ENCODE measurements at places on chromosomes 4 and X. TPM values are rescaled to one million over a fixed set of nuclear protein-coding genes. Genes with fewer than 3 reads are reported as not detected.

DNA sequence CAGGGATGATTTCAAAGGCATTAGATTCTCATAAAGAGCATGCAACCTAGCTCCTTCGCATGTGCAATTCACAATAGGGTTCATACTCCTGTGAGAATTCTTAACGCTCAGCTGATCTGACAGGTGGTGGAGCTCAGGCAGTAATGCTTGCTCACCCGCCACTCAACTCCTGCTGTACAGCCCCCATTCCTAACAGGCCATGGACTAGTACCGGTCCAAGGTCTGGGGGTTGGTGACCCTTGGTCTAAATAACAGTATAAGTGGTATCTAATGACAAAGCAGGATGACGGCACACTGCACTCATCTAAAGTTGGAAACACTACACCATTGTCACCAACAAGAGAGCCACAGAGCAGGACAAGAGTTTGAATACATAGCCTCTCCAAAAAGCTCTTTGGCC is 28.5 kb downstream of the ADGRA3 start:
- DNase-seq, result no peak

The SPANXB1 gene
- not detected for total RNA-seq

The SEC24D gene
- 62.7 TPM for total RNA-seq

- DNase-seq, result no peak
Observed at GRCh38 chrX:71540801-71541200, 7.9 kb downstream of the OGT start.

GRCh38 chr4:26058537-26058936 is 144.5 kb downstream of the SMIM20 start:
- no peak for DNase-seq

DNA sequence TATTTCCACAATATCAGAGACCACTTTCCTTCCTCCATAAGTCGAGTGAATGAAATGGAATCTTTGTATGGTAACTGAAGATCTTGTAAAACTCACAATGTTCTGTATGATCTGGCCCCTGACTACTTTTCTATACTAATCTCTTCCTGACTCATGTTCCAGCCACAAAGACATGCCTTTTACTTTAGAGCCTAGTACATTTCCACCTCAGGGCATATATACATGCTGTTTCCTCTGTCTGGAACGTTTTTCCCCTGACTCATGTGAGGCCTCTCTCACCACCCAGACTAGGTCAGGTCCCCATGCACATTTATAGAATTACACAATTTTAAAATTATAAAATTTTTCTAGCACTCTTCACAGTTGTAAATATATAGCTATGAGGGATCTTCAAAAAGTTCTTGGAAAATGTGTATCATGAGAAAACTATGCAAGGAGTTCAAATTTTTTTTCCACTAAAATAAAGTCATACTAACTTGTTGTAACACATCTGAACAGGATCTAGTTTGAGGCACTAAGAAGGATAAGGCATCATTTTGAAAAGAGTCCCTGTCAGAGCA is 208.8 kb downstream of the SH2D1A start:
- no peak for DNase-seq

The MTNR1A gene
- total RNA-seq, result 3.3 TPM

The DSPP gene
- total RNA-seq, result not detected

The TMPRSS11A gene
- not detected for total RNA-seq

DNA sequence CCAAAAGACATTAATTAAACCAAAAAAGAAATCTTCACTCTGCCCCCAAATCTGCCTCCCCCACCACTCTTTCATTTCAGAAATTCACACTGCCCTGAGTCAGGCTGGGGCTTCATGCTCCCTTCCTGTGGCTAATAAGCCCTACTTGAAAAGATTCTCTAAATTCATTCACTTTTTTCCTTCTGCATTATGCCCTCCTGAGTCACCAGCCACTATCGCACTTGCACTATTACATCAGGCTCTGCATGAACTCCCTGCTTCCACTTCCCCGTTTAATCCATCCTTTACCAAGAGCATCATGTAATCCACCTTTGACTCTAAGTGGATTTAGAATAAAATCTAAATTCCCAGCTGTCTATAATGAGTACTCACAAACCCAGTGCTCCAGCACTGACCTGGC is 295.4 kb upstream of the KLF3 start:
- DNase-seq, result no peak

GRCh38 chr4:78776079-78776728 is at the start of gene BMP2K:
TSS of gene BMP2K (plus strand) at chr4:78776350. CDS start at chr4:78776544, 194 bp downstream.
- DNase-seq, result peak; percentile 82

The ADH1B gene
- total RNA-seq, result 156 TPM

GRCh38 chr4:183828125-183828524 is 77.0 kb upstream of the STOX2 start:
- no peak for DNase-seq

- peak; percentile 12 for DNase-seq
Observed at GRCh38 chr4:22129454-22130029, 181.0 kb upstream of the KCNIP4 start.

DNA sequence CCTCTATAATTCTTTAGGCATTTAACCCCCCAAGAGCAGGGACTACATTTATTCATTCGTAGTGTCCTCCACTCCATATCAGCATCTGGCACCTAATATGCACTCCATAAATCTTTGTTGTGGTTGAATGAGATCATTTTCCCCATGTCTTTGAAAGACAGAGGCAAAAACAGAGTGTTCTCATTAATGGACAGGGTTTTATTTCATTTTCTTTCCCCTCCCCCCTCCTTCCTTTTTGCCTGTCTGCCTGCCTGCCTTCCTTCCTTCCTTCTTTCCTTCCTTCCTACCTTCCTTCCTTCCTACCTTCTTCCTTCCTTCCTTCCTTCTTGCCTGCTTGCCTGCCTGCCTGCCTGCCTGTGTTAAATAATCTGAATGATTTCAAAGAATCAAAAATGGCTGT is 83.2 kb downstream of the SHROOM3 start:
- DNase-seq, result no peak

The CCKAR gene
- not detected for total RNA-seq

The INTU gene
- total RNA-seq, result 3.4 TPM

GRCh38 chr4:123102897-123103471 is 180.6 kb upstream of the NUDT6 start:
- DNase-seq, result no peak

The VSIG4 gene
- total RNA-seq, result 30.4 TPM

The PAK3 gene
- 0.95 TPM for total RNA-seq

DNA sequence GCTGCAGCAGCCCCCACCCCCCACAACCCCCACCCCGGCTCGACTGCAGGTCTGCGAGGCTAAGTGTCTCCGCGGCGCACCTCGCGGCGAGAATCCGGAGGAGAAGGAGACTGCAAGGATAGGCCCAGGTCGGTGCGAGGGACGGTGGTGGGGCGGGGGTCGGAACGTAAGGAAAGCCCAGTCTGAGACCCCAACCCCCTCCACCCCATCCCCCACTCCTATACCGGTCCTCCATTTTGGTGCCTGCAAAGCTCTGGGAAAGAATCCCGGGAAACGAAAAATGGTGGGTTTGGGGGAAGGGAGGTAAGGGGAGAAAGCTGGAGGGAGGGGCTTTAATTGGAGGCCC is 614 bp downstream of the BEX3 start:
- no peak for DNase-seq

The RIBC1 gene
- 0.47 TPM for total RNA-seq

DNA sequence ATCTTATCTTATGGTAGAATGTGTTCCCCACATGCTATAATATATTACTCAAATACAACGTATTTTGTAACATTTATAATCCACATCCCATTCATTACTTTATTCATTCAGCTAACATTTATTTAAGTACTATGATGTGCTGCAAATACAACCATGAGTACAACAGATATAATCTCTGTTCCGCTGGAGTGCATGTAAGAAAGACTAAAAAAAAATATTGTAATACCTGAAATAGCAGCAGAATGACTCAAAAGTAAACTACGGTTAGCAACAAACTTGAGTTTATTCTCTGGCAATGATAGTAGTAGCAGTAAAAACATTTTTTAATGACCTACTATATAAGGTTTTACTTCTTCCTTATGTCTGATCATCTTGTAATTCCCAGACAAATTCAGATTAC is 1776.3 kb downstream of the STIM2 start:
- DNase-seq, result no peak

The RHOXF1 gene
- total RNA-seq, result 0.47 TPM

- no peak for DNase-seq
Observed at GRCh38 chr4:11805842-11806241, 377.1 kb upstream of the HS3ST1 start.

The XAGE1A gene
- total RNA-seq, result not detected

The AR gene
- 0.37 TPM for total RNA-seq

The PCYT1B gene
- 0.28 TPM for total RNA-seq

DNA sequence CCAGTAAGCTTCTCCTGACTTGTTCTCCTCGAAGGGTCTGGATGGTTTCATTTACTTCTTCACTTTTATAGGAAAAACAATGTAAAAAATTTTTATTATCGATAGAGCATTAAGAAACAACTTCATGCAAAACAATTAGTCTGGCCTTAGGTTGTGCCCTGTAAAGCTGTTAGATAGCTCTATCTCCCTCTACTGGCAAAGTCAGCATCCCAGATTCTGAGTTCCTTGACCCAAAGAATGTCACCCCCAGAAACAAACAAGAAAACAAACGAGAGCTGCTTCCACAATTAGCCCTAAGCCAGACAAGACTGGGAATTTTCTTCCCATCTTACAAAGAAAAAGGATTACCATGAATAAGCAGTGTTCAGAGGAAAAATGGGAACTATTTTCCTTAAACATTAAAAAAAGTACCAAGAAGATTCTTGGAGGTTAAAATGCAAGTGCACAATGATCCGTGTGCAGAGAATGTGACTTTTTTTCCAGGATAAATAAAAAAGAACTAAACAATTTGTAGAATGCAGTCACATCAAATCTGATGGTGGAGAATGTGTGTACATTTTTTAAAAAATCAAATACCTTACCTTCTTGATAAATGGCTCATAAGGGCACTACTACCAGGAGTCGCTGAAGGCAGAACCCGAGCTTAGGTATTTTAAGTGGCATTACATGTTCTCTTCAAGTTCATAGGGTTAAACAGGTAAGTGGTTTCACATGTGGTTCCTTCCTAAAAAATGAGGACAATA is 293.2 kb downstream of the FBXO8 start:
- DNase-seq, result no peak

The TLR6 gene
- total RNA-seq, result 1.4 TPM

DNA sequence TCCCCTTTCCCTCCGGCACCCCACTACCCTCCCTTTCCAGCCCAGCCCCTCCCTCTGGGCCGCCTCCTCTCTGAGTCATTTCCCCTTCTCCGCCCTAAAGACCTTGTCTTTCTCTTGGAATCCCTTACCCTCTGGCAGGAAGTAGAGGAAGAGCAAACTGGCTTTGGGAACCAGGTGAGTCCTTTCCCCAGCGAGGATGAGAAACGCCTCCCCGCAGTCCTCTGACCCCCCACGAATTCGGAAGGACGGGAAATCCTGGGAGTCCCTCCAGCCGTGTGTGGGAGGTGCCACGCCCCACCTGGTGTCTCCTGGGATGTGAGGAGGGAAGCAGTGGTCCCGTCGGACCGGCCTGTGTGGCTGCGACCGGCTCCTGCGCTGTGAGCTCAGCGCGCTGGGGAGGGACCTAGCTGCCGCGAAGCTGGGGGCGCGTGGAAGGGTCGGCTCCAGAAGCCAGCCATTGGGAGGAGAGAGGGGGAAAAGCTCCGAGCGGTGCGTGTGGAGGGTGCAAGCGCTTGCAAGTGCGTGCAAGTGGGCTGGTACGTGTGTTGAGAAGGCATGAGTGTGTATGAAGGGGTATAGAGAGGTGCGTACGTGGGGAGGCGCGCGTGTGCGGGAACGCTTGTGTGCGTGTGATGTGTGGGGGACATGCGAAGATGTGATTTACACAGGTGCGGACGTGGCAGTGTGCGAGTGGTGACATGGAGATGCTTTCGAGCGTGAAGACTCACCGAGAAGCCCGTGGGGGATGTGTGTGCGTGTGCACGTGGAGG is 46.3 kb downstream of the TEX13B start:
- no peak for DNase-seq

DNA sequence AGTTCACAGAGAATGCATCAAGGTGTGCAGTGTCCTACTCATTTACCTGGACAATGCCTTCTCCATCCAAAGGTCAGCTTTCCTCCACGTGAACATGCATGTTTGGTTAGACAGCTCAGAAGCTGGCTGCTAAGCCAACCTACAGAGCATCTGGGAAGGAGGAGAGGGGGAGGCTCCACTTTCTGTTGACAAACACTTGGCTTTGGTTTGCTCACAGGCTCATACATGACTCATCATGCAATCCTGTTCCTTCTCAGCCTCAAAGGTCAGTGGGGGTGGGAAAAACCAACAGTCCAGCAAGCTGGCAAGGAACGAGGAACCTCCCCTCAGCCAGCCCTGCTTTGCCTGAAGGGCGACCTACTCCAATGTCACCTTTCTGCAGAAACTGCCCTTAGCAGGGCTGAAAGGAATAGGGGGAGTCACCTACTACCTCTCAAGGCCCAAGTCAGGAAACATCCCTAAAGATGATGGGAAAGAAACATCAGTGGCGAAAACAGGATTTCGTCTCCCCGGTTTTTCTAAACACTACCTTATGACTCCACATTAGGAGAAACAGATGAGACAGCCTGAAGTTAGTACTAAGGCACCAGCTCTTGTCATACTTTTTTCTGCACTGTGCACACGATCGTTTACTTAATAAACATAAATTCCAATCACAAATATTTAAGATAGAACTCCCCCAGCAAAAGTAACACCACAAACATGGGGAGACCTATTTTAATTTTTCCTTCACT is 37.9 kb downstream of the RELL1 start:
- peak; percentile 82 for DNase-seq

The DUSP9 gene
- total RNA-seq, result not detected

The ANOS1 gene
- 0.18 TPM for total RNA-seq

The FANCB gene
- total RNA-seq, result 1.2 TPM

The DGKQ gene
- 49.6 TPM for total RNA-seq

- DNase-seq, result no peak
Observed at GRCh38 chrX:154652311-154653047, 900 bp downstream of the CTAG2 start.

The SRPK3 gene
- 1.7 TPM for total RNA-seq

DNA sequence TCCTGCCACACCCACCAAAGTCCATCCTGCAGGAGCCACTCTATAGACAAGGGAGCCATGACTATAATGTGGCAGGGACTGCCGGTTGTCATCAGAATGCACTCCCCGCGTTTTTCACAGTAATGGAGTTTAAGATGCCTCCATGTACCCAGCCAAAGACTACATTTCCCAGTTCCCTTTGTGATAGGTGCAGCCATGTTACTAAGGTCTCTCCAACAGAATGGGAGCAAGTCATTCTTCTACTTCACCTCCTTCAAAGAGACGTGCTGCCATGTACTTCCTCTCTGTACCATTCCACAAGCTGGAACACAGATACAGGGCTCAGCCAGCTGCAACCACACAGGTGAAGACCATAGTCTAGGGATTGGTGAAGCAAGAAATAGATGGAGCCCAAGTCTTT is 126.7 kb downstream of the CORIN start:
- no peak for DNase-seq

GRCh38 chr4:156998500-156999174 is 27.0 kb upstream of the PDGFC start:
- no peak for DNase-seq

- no peak for DNase-seq
Observed at GRCh38 chrX:139429913-139430312, 100.6 kb upstream of the F9 start.

- no peak for DNase-seq
Observed at GRCh38 chr4:155491336-155492120, 114.8 kb upstream of the MAP9 start.

- DNase-seq, result no peak
Observed at GRCh38 chr4:155032521-155033229, 175.8 kb upstream of the NPY2R start.

The DCAF4L1 gene
- 0.12 TPM for total RNA-seq
